ENCODE measurements at places on chromosomes 16 and 17. TPM values are rescaled to one million over a fixed set of nuclear protein-coding genes. Genes with fewer than 3 reads are reported as not detected.

GRCh38 chr16:6206080-6206479 is 1108.5 kb upstream of the EEF2KMT start:
- DNase-seq = no peak

Gene GFER
- 16.1 TPM for total RNA-seq

Gene PTX4
- 0.05 TPM for total RNA-seq

DNA sequence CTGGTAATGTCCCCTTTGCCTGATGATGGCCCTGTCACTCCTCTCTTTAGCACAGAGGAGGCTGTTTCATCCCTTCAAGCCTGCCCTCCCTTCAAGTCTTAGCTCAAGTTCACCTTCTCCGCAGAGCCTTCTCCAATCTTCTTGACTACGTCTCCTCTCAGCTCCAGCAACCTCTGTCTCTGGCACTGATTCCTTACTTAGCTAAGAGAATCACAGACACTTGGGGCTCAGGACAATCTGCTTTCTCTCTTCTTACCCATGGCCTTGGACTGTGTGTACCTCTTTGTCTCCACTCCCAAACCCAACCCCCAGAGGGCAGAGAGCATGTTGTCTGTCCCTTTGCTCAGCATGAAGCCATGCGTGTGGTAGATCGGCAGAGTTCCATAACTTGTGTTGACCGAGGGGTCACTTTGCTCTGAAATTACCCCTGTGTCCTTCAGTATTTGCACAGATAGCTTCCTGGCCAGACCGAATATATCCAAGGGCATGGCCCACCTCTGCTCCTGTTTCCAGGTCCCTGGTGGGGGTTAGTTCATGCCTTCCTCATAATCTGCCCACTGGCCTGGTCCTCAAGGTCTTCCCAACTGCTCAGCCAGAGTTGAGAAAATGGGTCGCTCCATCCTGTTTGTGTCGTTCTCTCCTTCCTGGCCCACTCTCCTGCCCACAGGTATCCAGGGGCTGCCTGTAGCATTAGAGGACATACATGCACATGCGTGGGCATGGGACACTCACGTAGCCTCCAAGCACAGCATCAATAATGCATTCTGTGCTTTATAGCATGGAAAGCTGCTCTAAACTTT is 41.6 kb downstream of the MAPT start:
- DNase-seq = no peak

Gene SNAI3
- total RNA-seq = 1.5 TPM

GRCh38 chr17:19730843-19731242 is 14.5 kb upstream of the SLC47A2 start:
- no peak for DNase-seq

DNA sequence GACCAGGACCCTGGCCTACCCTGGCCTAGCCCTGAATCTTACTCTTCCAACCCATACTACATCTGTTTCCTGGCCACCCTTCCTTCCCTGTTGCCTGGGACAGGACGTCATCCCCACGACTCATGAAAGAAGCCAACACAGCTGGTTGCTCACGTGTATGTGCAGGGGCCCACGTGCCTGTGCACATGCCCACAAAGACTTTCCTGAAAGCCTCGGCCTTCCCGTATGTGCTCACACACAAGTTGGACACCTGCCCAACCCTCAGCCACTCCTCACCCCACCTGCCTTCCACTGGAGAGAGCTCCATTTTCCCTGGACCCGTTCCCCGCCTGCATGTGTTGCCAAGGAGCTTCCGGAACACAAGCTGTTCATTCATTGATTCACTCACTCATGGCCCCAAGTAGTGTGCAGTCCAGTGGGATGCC is 7.0 kb downstream of the PLXDC1 start:
- DNase-seq = peak; percentile 37

- no peak for DNase-seq
Observed at GRCh38 chr17:76270770-76271668, 5.9 kb downstream of the UBALD2 start.

DNA sequence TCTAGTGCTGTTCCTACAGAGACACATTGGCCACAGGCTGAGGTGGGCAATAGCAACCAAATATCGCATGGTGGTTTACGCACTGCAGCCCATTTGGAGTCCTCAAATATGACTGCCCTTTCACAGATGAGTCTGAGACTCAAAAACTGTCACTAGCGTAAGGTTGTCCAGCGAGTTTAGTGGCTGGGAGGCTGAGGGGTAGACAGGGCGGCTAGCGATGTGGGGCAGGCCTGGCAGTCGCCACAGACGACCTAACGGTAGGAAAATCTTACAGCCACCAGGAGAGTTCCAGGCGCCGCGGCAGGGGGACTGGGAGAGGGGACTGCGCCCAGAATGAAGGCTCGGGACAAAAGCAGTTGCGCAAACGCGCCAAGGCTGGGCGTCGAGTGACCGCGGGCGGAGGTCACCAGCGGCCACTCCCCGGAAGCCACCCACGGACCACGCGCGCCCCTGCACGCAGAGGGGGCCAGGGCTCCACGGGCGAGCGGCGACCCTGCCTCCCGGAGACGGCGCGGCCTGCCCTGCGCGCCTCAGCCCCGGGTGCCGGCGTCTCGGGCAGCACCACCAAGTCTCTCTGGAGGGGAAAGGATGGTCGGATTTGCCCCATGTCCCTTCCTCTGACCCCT is 699 bp upstream of the MAP1LC3B start:
- no peak for DNase-seq

GRCh38 chr16:12321311-12321842 is 344.8 kb downstream of the SNX29 start:
- peak; percentile 42 for DNase-seq

- no peak for DNase-seq
Observed at GRCh38 chr17:1179818-1180742, at the start of gene ABR. Gene ABR, minus strand, starts transcription at chr17:1179981. Its CDS starts 254 bp downstream, at chr17:1179727.

Gene EVI2A
- total RNA-seq = 252 TPM
